HT1080 (cell line): ENCODE measurements at places on chromosomes 2 and 18. TPM values are rescaled to one million over a fixed set of nuclear protein-coding genes. Genes with fewer than 3 reads are reported as not detected.

Gene CXCR4
- not detected in 2 replicates for total RNA-seq

Gene KRTCAP3
- 0.34 and 0.50 TPM in 2 replicates for total RNA-seq

Gene CAPN14
- total RNA-seq = 0.03 and 0.24 TPM in 2 replicates

Gene FHL2
- 155 and 198 TPM in 2 replicates for total RNA-seq

DNA sequence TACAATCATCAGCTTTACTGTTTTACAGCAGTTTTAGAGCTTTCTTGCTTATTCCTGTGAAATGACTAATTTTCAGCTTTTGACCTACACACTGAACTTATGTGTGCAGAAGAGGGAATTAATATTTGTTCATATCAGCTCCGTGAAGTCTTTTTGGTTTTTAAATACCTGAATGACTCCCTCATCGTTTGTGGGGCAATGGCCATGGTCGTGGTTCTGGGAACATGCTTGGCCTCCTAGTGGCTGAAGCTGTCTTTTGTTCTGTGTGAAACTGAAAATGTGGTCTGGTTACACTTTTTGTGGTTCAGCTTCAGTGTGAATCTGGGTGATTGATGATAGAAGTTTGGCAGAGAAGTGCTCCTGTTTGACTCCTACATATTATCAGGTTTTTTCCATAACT is 408.1 kb downstream of the THSD7B start:
- DNase-seq = peak; percentile 44

- peak; percentile 69 for DNase-seq
Observed at GRCh38 chr2:159755788-159756187, 42.2 kb downstream of the CD302 start.

Gene FOXD4L1
- 0.05 TPM in 1 of 2 replicates, not detected in the other for total RNA-seq

GRCh38 chr2:6942848-6943247 is 25.6 kb downstream of the RNF144A start:
- no peak for DNase-seq

- DNase-seq = no peak
Observed at GRCh38 chr2:85015653-85016360, 44.8 kb downstream of the KCMF1 start.

GRCh38 chr18:13100942-13101658 is 109.9 kb downstream of the CEP192 start:
- no peak for DNase-seq

DNA sequence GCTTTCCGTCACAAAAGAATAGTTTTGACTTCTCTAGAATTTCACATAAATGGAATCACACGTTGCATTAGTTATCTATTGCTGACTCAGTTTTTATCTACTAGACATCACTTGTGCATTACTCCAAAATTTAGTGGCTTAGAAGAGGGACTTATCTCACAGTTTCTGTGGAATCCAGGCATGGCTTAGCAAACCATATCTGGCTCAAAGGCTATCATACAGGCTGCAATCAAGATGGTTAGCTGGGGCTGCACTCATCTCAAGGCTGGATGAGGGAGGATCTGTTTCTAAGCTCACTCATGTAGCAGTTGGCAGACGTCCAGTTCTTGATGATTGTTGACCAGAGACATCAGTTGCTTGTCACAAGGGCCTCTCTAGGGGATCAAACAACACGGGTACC is 6.6 kb upstream of the DSC3 start:
- DNase-seq = no peak

GRCh38 chr18:40004246-40004645 is 1950.8 kb upstream of the PIK3C3 start:
- no peak for DNase-seq

DNA sequence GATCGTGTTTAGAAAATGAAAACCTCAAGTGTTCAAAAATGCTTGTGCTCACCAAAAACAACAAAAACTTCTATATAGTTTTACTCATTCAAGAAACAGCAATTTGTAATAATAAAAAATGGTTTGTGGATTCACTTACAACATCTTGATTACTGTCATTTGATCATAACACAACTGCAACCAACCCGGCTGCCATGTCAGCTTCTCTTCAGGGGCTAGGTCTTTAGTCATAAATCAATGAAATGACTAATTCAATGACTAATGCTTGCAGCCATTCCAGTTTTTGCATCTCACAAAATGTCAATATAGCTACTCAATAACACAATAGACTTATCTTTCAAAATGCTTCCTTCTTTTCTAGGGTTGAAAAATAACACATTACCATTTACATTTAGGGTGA is 128.0 kb downstream of the OLA1 start:
- DNase-seq = peak; percentile 65

Gene RTP5
- total RNA-seq = not detected in 2 replicates

Gene GFPT1
- 11.1 and 14.3 TPM in 2 replicates for total RNA-seq

Gene TMEM37
- 0.24 and 0.27 TPM in 2 replicates for total RNA-seq

DNA sequence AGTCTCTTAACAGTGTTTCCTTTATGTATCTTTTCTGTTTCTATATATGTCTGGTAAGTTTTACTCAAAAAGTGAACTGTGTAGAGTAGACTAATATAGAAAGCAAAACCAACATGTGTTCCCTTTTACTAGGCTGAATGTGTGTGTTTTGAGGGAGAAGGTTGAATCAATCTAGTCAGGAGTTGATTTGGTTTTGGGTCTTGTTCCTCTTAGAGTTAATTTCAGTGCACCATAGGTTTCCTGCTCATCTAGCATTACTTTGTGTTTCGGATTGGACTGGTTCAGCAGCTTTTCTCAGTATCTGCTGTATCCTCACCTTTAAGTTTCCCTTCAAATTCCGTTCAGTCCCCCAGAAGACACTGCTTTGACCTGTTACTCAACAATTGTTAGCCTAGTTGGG is 52.0 kb upstream of the TRIM43 start:
- DNase-seq = no peak

Gene SRBD1
- 17.0 and 19.0 TPM in 2 replicates for total RNA-seq

DNA sequence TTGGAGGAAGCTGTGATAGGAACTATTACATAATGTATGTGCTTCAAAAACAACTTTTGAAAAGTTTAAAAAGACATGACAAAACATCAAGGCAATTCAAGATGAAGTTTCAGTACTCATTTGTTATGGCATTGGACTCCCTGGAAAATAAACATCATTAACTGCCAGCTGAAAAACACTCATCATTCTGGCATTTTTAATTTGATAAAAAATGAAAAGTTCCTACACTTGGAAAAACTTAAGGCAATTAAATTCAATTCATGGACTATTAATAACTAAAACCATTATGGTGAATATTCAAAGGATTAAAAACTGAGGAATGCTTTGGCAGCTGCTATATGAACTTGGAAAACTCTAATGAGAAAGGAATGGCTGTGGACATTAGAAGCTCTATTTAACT is 8.5 kb downstream of the TYW5 start:
- no peak for DNase-seq

- no peak for DNase-seq
Observed at GRCh38 chr18:23276451-23276850, 141.2 kb downstream of the CABLES1 start.

Gene SP5
- total RNA-seq = not detected in 2 replicates
